DMS79 treated with DMSO at 0.1 percent for 48 hours (cell line): ENCODE measurements at places on chromosomes 2 and 18.

DNA sequence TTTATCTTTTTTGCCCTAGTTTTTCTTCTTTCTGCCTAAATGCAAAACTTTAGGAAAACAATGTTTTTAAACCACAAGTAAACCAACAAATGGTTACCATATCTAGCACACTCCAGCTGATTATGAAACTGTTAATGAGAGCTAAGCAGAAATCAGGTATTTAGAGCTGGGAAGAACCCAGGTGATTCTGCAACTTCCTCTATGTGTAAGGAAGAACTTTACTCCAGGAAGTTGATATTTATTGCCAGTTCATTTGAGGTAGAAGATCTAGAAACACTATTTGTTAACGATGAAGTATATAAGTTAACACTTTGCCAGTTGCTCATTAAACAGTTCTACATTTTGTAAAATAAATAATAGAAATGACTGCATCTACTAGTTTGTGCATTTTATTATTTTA is 409.7 kb downstream of the XIRP2 start:
- DNase-seq: no peak

GRCh38 chr2:25335971-25336370 is 5.8 kb downstream of the DNMT3A start:
- no peak for DNase-seq

GRCh38 chr18:27695503-27695902 is 481.4 kb downstream of the CDH2 start:
- no peak for DNase-seq

DNA sequence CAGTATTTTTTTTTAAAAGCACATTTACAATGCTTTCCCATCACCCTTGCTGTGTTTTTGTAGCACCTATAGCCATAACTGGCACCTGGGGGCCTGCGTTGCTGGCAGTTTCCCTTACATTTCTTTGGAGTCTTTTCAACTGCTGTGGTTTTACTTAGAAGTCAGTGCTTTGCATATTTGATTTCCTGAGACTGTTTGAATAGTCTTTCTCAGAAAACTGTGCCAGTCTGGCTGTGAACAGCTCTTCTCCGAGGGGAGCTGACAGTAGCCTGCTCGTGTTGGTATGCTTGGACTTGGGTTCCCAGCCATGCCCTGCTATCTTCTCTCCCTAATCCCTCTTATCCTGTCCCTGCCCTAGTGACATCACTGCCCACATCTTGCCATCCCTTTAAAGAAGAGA is 81.5 kb downstream of the DPP4 start:
- DNase-seq: no peak

GRCh38 chr2:43123981-43124686 is 102.3 kb downstream of the ZFP36L2 start:
- no peak for DNase-seq

DNA sequence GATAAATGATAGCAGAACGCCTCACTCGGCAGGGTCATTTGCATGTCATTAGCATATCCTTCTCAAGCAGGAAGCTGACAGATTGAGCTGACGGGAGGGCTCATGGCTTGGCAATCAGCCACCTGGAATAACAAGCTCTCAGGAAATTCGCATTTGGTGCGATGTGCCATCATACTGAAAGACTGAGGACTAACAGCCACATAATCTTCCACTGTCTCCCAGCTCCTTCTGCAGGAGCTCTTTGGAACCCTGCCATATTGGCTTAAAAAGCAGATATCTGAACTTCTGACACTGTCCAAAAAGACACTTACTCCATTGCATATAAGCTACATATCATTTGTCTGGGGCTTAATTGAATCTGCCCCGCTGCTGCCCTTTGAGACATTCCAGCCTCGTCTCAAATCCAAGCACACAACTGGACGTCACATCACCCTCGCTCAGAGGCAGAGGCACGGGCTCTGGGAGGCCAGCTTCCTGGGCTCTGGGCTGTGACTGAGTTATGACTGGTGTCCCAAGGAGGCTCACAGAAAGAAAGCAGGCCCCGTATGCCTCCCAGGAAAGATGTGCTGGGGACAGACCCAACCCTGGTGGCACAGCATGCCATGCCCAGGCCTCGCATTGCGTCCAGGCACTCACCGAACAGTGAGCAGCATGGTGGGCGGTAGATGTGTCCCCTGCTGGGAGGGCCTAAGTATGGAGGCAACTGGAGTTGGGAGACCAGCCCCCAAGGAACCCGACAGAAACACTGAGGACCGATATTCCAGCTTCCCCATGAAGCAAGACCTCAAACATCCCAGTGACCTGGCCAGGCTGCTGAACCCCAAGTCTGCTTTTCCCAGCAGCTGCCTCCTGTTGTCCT is 228.0 kb downstream of the ATAD2B start:
- no peak for DNase-seq

DNA sequence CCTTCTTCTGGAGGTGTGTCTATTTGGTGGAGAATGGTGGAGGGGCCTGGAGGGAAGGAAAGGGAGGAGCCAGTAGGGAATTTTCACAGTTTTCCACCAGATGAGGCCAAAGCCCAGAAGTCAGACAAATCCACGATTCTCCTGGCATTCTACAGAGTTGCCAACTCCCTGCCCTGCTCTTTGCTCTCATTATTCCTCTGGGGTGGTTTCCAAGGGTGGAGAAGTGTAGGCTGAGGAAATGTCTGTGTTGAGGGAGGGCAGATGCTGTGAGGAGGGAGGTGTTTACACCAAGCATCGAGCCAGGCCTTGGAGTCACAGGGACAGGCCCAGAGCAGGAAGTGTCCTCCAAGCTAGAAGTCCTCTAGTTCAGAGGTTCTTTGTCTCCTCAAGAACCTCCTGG is 124.1 kb upstream of the LGALSL start:
- DNase-seq: no peak

DNA sequence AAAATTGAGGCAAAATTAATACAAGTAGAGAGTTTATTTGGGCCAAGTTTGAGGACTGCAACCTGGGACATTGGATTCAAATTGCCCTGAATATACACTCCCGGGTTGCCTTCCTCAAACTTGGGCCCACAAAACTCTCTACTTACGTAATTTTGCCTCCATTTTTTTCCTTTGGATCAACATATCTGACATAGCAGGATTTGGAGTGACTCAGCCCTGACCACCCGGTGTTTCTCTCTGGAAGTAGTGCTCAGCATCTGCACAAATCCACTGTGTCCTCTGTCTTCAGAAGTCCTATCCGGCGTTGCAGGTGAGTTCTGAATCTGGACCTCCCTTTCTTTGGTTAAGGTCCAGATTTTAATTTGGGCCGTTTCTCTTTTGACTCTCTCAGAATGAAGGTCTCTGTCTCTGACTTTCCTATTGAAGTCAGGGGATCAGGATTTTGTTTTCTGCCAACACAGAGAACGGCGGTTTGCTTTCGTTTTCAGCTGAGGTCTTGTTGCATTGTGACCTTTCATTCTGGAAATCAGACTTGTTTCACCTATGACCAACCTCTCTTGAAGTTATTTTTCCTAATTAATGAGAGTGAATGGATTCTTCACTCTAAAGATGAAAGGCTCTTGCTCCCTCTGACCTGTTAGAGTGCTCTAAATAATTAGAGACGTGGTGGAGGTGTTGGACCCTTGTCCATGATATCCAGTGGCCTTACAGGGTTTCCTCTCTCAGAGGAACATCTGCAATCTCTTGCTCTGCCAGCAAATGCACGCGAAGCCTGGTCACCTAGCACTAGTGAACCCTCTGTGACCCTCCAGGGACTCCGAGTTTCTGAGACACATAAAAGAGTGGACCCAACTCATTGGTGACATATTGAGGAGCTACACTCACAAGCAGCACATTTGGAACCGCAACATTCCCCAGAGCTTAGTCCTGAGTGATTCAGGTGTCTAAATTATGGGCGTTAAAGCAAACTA is 13.6 kb downstream of the TCF23 start:
- no peak for DNase-seq

GRCh38 chr18:9681217-9681616 is 26.9 kb upstream of the RAB31 start:
- DNase-seq: no peak

DNA sequence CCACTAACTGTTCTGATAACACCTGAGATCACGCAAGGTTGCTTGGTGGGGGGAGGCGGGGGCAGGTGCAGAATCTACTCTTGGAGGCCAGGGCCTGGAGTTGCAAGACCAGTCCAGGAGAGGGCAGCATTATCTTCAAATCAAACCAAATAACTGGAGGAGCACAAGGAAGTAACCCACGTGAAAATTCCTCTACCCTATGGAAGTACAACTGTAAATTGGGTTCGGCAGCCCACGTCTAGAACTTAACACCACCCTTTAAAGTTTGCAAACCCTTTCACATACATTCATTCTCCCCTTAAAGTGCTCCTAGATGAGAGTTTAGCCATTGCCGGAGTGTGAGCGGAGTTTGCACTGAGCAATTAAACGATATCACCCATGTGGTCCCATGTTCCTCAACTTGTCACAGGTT is 19.6 kb upstream of the CXCR1 start:
- peak; percentile 13 for DNase-seq

DNA sequence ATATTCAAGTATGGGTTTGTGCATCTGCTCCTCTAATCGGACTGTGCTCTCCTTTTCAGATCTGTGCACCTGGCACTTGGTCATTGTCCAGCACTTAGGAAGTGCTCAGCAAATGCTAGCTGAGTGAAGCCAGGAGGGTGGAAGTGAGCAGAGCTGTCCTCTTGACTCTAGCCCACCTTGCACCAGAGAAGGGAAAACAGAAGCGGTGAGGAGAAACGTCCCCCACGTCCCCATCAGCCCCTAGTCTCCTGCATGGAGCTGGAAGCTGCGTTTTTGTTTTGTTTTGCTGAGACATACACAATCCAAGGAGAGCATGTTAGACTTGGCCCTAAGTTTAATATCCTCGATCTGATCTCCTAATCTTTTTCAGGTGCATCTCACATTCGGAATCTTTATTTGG is 73.6 kb downstream of the EN1 start:
- no peak for DNase-seq

DNA sequence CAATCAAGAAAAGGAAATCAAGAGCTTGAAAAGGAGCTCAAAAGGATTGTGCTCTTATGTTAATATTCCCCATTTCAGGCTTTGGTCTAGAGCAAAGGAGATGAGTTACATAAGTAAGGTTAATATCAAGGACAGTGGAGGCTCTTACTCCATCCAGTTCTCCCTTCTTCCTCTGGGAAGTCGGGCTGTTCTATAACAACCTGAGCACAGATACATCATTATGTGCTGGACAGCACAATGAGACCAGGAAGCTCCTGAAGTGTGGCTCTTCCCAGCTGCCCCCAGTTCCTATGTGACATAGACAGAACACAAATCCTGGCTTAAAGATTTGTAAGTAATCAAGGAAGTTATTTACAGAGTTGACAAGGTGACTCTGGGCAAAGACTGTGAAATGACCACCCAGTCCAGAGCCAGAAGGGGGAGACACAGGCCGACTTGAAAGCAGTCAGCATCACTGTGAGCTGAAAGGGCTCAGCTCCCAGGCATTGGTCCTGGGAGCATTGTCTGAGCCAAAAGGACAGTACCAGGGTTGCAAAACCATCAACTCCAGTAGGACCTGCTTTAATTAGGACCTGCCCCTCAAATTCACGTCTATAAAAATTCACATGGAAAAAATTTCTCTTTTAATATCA is 917.6 kb upstream of the ACVR2A start:
- DNase-seq: no peak

DNA sequence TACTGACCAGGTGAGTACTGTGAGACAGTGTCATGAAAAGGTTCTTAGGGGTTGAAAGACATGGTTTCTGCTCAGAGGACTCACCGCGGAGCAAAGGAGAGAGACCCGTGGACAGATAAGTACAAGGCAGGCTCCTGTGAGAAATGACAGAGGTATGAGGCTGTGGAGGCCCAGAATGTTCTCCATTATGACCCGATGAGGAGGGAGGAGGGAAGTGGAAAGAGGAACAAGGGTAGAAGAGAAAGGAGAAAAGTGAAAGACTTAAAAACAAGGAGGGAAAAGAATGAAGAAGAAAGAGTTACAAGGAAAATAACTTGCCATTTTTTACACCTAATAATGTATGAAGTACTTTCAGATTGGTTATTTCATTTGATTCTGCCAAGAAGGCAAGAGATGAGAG is 29.8 kb downstream of the MAPRE3 start:
- no peak for DNase-seq

- no peak for DNase-seq
Observed at GRCh38 chr18:13646633-13647032, 79.7 kb downstream of the FAM210A start.

GRCh38 chr2:122535960-122536505 is 780.6 kb downstream of the TSN start:
- DNase-seq: no peak

DNA sequence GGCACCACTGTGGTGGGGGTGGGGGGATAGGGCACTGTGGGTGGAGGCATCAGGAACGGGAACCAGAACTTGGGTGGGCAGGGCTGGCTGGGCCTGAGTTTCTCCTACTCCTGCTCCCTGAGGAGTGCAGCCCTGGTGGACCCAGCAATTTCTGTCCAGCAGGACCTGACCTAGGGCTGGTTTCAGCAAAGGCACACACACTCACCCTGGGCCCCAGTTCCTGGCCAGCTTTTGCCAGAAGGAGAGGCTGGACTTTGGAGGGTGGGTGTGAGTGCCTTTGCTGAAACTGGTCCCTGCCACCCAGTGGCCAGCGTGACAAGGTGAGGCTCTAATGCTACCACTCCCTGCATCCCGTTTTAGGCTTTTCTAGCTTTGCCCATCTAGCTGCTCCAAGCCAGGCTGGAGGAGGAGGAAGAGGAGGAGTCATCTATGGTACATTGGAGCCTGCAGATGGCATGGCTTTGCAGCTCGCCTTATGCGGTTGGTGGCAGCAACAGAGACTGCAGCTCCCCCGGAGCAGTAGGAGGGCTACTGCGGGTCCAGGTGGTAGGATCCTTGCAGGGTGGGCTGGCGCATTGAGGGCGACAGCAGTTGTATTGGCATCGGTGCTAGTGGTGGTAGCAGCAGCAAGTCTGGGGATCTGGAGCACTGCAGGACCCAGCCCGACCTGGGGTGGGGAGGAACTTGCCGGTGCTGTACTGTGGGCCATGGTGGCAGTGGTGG is 40.4 kb upstream of the IMP4 start:
- no peak for DNase-seq

DNA sequence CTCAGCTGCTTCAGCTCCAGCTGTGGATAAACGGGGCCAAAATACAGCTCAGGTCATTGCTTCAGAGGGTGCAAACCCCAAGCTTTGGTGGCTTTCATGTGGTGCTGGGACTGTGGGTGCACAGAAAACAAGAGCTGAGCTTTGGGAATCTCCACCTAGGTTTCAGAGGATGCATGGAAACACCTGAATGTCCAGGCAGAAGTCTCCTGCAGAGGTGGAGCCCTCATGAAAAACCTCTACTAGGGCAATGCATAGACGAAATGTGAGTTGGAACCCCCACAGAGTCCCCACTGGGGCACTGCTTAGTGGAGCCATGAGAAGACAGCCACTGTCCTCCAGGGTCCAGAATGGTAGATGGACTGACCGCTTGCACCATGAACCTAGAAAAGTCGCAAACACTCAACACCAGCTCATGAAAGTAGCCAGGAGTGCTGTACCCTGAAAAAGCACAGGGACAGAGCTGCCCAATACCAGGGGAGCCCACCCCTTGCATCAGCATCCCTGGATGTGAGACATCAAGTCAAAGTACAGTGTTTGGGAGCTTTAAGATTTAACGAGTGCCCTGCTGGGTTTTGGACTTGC is 147.9 kb upstream of the SOX11 start:
- no peak for DNase-seq

DNA sequence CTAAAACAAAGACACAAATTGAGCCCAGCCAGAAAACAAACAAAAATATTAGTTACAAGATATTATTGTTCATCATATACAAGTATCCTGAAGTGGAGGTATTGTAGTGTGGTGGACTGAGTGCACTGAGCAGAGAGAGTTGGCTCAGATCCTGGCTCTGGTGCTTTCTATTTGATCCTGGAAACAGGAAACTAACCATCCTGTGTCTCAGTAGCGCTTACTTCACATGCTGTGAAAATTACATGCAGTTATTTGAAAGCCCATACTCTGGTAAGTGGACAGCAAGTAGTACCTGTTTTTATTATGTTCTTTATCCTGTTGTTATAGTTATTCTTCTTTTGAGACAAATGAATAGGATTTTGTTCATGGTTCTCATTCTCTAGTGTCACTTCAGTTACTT is 84.3 kb upstream of the CRIM1 start:
- no peak for DNase-seq
